HCEC 1CT (cell line): ENCODE measurements at places on chromosomes 11 and 22.
A peak's percentile ranks its signal among the peaks of the same experiment; 100 is the strongest.

DNA sequence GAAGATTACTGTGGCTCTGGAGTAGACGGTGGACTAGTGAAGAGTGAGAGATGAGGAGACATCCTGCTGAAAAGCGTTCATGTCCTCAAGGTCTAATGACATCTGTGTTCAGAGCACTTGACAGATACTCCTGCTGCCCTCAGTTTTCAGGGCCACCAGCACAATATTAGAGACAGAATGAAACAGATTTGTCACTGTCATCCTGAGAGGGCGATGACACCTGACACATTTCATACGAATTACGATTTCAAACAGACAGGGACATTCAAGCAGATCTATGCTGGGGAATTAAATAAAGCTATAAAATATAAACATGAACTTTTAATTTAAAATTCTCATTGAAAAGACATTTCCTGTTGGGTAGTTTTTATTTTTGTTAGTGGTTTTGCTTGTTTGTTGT, 29.1 kb downstream of the SVIP start:
- no peak for DNase-seq

DNA sequence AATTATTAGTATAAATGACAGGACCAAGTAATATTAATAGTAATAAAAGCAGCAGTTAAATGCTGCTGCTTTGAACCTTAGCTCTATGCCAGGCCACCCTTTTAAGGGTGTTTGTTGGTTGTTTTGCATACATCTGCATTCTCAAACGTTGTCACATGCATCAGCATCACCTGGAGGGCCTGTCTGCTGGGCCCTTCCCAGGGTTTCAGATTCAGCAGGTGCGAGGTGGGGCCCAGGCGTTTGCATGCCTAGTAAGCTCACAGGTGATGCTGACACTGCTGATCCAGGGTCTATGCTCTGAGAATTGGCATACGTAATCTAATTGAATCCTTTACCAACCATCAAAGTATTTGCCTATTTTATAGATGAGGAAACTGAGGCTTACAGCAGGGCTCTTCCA, 246.5 kb downstream of the CADM1 start:
- DNase-seq, result no peak

- DNase-seq, result no peak
Measured at GRCh38 chr11:45930951-45931570, 8.6 kb downstream of the LARGE2 start.

GRCh38 chr11:3802011-3802790, 4.8 kb upstream of the NUP98 start:
- peak; percentile 69 for DNase-seq

DNA sequence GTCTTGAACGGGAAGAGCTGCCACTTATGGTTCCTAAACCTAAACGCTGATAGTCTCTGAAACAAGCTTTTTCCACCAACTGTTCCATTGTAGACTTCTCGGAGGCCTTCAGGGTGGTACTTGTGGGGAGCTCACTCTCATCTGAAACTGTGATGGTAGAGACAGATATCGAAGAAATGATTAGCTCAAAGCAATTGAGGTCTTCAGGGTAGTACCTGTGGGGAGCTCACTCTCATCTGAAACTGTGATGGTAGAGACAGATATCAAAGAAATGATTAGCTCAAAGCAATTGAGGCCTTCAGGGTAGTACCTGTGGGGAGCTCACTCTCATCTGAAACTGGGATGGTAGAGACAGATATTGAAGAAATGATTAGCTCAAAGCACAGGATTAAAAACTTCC, 175.7 kb downstream of the SWAP70 start:
- DNase-seq, result no peak

GRCh38 chr22:49734882-49735281, 92.8 kb downstream of the BRD1 start:
- no peak for DNase-seq

GRCh38 chr22:33598821-33599220, 321.5 kb downstream of the LARGE1 start:
- no peak for DNase-seq

GRCh38 chr11:126476266-126476924, 120.9 kb downstream of the ST3GAL4 start:
- DNase-seq, result no peak

- no peak for DNase-seq
Measured at GRCh38 chr22:26429458-26430286, 612 bp downstream of the ASPHD2 start.

GRCh38 chr11:33778675-33779074, 4.4 kb upstream of the FBXO3 start:
- DNase-seq, result peak; percentile 29

GRCh38 chr22:42320443-42321416, 50.3 kb upstream of the TCF20 start:
- DNase-seq, result no peak

GRCh38 chr11:33731723-33732531, 4.3 kb downstream of the CD59 start:
- no peak for DNase-seq

GRCh38 chr22:27726686-27727449, 74.7 kb downstream of the MN1 start:
- DNase-seq, result no peak

- no peak for DNase-seq
Measured at GRCh38 chr11:110830344-110830743, 118.1 kb upstream of the ARHGAP20 start.

- no peak for DNase-seq
Measured at GRCh38 chr11:108891909-108892511, 227.1 kb downstream of the DDX10 start.

DNA sequence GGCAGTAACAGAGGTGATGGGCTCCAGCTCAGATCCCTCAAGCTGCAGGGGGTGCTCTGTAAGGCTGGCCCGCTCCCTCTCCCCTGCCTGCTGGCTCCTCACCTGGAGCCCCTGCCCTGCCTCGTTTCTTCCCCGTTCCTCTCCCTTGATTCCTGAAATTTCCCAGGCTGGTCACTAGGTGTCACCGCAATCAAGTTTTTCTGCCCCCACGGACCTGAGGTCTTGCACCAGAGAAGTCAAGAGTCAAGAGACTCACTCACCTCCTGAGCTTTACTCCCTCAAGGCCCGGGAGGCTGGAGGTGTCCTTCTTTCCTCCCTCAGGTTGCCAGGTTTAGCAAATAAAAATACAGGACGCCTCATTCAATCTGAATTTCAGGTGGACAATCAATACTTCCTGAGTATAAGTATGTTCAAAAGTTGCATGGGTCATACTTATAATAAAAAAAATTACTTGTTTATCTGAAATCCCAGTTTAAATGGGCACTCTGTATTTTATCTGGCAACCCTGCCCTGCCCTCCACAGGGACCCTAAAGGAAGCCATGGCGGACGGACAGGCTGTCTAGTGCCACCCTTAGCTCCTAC, 69.2 kb downstream of the SCUBE1 start:
- DNase-seq, result peak; percentile 50

DNA sequence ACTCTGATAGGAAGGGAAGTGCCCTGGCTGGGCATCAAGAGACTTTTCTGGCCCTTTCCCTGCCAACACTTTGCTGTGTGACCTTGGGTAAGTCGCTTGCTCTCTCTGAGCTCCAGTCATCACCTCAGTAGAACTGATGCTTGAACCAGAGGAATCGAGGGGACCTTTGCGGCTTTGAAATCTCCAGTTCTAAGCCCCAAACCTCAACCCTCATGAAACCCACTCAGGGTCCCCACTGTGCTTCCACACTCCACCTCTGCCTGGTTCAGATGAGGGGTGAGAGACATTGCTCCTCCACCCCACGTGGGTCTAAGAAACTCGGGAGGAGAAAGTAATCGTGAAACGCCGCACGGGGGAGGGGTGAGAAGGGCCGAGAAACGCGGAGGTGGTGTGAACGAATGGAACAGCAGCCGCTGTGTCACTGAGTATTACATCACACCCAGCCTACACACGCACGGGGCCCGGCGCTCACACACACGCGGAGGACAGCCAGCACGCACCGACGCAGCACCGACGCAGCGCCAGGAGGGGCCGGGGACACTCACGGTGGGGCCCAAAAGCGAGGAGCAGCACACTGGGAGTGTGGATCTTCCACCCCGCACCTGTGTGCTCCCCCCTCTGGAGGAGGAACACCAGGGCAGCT, 4.3 kb downstream of the RTN4RL2 start:
- DNase-seq, result no peak

- no peak for DNase-seq
Measured at GRCh38 chr11:20022363-20023081, 137.8 kb downstream of the DBX1 start.

- DNase-seq, result no peak
Measured at GRCh38 chr11:112297248-112297866, 36.7 kb upstream of the PLET1 start.

GRCh38 chr11:133403900-133404299, 128.4 kb downstream of the OPCML start:
- DNase-seq, result no peak

DNA sequence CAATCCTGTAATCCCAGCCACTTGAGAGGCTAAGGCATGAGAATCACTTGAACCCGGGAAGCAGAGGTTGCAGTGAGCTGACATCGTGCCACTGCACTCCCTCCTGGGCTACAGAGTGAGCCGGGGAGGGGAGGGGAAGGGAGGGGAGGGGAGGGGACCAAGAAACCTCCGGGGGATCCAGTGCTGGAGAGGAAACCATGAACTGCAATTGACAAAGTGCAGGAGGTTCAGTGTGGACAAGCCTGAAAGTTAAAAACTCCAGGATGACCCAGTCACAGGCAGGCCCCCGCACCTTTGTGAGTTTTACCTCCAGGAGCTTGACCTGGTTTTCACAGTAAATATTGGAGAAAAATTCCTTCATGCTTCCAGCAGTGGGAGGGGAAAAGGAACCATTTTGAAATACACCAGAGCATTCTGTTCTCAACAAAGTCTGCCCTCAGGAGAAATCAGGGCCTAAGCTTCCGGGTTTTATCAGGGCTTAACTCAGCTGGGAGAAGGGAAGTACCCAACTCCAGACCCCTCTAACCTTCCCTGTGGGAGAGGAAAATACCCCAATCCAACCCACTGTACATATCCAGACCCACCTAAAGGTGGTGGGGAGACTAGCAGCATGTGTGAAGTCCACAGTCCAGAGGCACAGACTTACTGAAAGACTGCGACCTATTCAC, 15.5 kb upstream of the ZFTA start:
- no peak for DNase-seq

DNA sequence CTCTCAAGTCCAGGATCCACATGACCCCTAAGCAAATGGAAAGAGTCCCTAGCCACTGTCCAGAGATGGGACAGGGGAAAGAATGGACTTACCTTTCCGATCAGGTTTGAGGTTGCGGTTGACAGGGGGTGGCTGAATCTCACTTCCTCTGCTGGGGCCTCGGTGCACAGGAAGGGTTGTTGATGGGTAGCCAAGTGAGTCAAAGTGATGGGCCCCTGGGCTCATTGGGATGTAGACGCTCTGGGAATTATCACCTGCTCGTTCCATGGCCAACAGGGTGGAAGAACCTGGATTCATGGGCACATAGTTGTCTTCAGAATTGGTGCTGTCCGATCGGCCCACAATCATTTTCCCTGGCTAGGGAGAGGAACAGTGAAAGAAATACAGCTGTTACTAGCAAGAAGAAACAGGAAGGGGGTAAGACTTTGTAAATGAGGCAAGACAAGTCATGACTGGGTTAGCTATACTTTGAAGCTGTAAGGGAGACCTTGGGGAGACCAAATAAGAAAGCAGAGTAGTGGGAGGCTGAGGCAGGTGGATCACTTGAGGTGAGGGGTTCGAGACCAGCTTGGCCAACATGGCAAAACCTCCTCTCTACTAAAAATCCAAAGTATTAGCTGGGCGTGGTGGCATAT, 34.7 kb downstream of the USP35 start:
- DNase-seq, result no peak

DNA sequence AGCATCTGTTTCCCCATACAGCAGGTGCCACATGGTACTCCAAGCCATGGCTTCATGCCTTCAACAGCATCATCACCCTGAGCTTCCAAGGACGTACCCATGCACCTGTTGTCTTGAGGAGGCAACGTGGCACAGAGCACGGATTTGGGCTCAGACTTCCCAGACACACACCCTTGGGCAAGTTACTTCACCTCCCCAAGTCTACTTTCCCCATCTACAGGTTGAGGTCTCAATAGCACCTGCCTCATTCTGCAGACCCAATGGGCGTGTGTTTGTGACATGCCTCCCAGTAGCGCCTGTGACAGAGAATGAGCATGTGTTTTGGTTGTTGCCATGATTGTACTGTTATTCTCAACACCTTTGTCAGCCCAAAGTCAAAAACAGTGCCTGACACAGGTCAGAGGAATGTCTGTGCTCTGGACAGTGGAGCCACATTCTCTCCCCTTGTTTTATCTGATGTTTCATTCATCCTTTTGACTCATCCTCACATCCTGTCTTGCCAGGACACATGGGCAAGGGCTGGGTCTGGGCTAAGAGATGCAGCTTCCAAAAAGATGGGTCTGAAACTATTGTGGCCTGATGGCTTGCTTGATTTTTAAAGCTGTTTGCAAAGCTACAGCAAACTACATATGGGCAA, 53.4 kb upstream of the CCND1 start:
- DNase-seq, result peak; percentile 81

DNA sequence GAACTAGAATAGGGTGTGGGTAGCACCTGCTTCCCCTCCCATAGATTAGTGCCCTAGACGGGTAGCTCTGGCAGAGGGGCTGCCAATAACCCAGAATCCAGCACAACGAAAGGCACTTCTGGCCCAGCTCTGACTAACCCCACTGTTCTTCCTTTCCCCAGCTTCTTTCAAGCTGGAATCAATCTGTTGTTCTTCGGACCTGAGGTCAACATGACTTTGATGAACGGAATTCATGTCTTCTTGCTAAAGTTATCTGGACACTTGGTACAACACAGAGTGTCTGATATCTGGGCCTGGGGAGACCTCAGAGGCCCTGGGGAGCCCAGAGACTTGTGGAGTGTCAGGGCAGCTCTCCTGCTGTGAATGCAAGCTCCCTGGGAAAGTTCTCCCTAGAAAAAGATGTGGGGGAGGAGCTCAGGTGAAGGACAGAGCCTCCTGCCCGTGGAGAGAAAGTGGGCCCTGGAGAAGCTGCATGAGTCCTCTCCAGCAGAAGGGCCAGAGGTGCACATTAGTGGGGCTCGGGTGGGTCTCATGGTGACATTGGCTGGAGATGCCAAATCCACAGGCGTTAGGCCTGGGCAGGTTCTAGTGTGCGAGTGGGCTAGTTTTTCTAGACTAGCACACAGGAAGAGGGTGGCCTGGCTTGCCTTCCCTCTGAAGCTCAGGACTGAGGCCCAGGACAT, 6.3 kb downstream of the KCNJ11 start:
- peak; percentile 31 for DNase-seq

- no peak for DNase-seq
Measured at GRCh38 chr22:28402539-28402938, 277.1 kb downstream of the TTC28 start.

DNA sequence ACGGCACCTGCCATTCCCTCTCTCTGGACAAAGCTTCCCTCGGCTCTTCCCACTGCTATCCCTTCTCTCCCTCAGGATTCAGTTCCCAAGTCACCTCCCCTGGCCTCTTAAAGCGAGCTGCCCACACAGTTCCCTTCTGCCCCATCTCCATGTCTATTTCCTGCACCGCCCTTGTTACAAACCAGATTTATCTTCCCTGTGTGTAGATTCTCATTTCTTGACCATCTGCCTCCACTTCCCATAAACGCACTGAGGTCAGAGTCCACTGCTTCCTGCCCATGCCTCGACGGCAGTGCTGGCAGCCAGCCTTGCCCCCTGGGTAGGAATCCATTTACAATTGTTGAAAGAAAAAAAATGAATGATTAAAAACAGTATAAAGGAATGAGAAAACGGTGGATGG, 11.6 kb upstream of the APOBEC3B start:
- no peak for DNase-seq

- DNase-seq, result no peak
Measured at GRCh38 chr11:94806419-94806818, 38.3 kb downstream of the AMOTL1 start.
